ENCODE measurements at places on chromosomes 6 and 20.
A peak's percentile ranks its signal among the peaks of the same experiment; 100 is the strongest.

DNA sequence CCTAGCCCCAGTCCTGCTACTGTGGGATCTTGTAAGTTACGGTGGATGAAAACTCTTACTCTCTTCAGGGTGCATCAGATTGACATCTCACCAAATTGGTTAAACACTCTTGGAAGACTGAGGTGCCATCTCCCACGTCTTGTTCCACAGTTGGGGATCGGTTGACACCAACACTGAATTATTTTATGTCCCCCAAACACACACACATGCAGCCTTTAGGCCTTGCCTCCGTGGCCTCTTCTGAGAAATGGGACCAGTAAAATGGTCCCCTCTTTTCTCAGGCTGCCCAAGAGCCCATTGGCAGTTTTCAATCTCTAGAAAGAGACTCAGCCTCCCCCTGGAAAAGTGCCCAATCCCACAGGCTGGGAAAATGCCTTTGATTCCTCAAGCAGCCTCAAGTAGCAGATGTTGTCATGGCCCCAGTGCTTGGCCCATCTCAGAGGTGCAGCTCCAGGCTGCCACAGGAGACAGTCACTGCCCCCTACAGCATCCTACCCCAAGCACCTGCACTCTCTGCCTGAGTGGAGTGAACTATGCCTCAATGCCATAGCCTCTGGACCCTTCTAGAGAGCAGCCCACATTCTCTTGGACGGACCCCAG is 163.9 kb downstream of the ANKRD60 start:
- peak; percentile 64 for DNase-seq

DNA sequence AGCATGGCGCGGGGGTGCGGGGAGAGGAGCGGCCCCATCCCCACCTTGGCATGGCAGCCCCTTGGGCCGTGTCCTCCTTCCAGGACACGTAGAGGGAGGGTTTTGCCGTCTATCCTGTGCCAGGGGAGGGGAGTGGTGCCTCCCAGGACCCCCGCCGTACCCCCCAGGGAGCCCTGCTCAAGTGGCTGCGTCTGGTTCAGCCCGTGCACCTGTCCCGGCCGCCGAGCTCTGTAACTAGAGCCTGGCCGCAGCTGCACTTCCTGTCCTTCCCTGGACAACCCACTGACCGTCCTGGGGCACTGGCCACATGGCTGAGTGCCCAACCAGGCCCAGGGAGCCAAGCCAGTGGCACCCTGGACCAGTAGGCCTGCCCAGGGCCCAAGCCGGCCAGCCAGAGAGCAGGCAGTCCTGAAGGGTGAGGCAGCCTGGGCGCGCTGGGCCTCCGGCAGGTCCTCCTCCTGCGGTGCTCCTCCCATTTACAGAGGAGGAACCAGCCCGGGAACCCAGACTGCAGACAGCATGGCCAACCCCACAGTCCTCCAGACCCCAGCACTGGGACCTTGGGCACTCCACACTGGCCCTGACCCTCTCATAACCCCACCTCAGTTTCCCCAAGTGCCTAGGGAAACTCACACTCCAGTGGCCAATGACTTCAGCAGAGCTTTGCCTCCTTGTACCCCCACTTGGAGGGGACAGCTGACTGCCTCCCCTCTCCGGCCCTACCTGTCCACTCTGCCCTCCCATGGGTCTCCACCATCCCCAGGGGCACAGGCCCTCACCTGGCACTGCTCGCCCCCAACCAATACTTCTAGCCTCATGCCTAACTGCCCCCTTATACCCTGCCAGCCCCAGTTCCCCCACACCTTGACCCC is 8.7 kb downstream of the LAMA5 start:
- DNase-seq, result peak; percentile 96

DNA sequence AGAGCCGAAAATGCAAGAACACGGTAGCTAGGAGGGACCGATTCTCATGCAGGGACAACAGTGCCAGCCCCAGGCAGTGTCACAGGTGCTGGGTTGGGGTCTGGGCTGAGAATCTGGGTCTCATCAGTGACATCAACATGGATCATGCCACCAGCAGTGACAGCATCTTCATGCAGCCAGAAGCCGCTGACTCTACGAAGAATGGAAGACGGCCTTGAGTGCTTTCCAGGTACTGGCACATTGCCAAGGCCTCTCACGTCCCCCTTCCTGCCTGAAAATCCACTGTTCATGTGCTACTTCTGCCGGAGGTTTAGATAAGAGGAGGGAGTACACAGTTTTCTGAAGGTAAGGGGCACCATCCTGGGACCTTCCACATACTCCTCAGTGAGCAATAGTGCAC is 141.1 kb upstream of the FOXQ1 start:
- no peak for DNase-seq

DNA sequence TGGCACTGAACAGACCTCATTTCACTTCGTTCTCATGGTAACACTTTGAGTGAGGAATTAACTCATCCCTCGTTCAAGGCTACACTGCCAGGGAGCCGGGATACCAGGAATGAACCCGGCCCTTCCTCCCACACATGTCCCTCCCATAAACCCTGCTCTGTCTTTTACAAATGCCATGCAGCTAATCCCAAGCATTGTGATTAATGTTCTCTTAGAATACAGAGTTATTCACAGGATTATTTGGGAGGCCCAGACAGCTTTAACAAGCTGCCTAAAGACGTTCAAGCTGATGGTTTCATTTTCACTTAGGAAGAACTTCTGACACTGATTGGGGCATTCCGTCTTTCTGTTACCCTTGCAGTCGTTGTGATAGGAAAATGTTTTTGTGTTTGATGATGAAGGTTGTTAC is 42.5 kb upstream of the CD83 start:
- DNase-seq, result no peak

Data from RWPE2 (cell line).